ENCODE measurements at places on chromosomes 4 and X.

DNA sequence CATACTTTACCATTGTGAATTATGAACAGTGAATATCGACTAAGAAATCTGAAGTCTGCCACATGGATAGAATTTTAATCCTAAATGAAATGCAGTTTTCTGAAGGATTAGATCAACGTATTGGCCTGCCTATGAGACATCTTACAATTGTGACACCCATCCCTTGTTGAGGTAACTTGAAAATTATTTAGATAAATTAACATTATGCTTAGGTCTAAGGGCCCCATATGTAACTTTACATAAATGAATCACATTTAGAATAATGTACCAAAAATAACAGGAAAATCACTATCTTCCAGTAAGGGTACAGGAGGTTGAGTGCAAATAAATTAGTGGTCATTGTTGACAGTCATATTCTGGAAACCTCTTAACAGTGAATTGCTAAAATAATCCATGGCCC lies 13.5 kb downstream of the XAGE5 start:
- no peak for DNase-seq

GRCh38 chrX:69431420-69431819 lies 72.7 kb upstream of the NALF2 start:
- no peak for DNase-seq

- no peak for DNase-seq
Measured at GRCh38 chr4:3317656-3318211, 24.9 kb downstream of the RGS12 start.

DNA sequence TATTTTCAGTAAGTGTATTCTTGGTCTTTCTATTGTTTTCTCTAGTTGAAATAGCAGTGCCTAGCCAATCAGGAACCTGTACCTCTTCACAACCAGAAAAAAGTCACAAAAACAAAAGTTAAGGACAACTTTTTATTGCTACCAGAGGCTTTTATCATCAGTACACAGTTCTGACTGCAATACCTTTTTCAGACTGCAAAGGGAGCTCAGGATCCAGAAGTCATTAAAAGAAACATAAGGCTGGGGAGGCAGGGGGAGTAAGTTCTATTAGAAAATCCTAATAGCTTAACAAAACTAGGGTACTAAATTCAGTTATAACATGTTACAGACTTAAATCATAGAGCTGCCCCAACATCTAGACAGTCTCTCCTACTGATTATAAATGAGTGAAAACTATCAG lies 28.8 kb downstream of the CCNI start:
- DNase-seq = no peak
